ENCODE measurements at places on chromosomes 3 and 15. TPM values are rescaled to one million over a fixed set of nuclear protein-coding genes. Genes with fewer than 3 reads are reported as not detected.

Gene WDR93
- not detected for total RNA-seq

Gene IL17RD
- 9.6 TPM for total RNA-seq

Gene LRRIQ4
- not detected for total RNA-seq

Gene MORC1
- not detected for total RNA-seq

Gene TRPM1
- not detected for total RNA-seq

Gene CCR9
- total RNA-seq = not detected

Gene SEC62
- 76.5 TPM for total RNA-seq

Gene FAM131A
- 30.2 TPM for total RNA-seq

Gene ADPRH
- 9.8 TPM for total RNA-seq

Gene SERPINI2
- total RNA-seq = 0.41 TPM

Gene APOD
- 92.5 TPM for total RNA-seq

Gene GRAMD2A
- total RNA-seq = not detected

Gene ADAMTS9
- total RNA-seq = 14.7 TPM

Gene HTR3E
- total RNA-seq = not detected

Gene GOLGA8N
- total RNA-seq = 10.9 TPM

Gene TMCO5A
- total RNA-seq = not detected

Gene BUB1B
- total RNA-seq = 0.85 TPM

Gene DZIP1L
- 4.7 TPM for total RNA-seq

Gene SCG5
- total RNA-seq = not detected

Gene P3H2
- 0.82 TPM for total RNA-seq

Gene CHST2
- 1.8 TPM for total RNA-seq

Gene C15orf62
- total RNA-seq = 0.30 TPM

Gene LEKR1
- total RNA-seq = 0.71 TPM

Gene LRRC3B
- total RNA-seq = 0.55 TPM

Gene ZIC1
- not detected for total RNA-seq

Gene LYSMD2
- 4.2 TPM for total RNA-seq

Gene TXNRD3
- total RNA-seq = 4.1 TPM

Gene TMEM45A
- 3.2 TPM for total RNA-seq

Gene ZNF80
- not detected for total RNA-seq

Gene DUOX2
- total RNA-seq = 0.05 TPM

Gene SMAD6
- total RNA-seq = 20.3 TPM

Gene USF3
- 13.4 TPM for total RNA-seq

Gene TNFAIP8L3
- total RNA-seq = 6.0 TPM

Gene PLCL2
- 48.1 TPM for total RNA-seq

Gene EIF4E3
- 48.9 TPM for total RNA-seq

Gene ACP3
- 1.3 TPM for total RNA-seq

Gene TRH
- not detected for total RNA-seq

Gene SV2B
- 2.8 TPM for total RNA-seq

Gene ZCWPW2
- 2.2 TPM for total RNA-seq

Gene PATL2
- total RNA-seq = 3.7 TPM

Gene SHC4
- total RNA-seq = 3.3 TPM

Gene SPATA12
- total RNA-seq = not detected

Gene GHRL
- total RNA-seq = 0.25 TPM

Data from left ventricle myocardium inferior (tissue), 1 donor.